Right cardiac atrium (tissue), 5 donors: ENCODE measurements at places on chromosomes 6 and 20. TPM values are rescaled to one million over a fixed set of nuclear protein-coding genes. Genes with fewer than 3 reads are reported as not detected.

DNA sequence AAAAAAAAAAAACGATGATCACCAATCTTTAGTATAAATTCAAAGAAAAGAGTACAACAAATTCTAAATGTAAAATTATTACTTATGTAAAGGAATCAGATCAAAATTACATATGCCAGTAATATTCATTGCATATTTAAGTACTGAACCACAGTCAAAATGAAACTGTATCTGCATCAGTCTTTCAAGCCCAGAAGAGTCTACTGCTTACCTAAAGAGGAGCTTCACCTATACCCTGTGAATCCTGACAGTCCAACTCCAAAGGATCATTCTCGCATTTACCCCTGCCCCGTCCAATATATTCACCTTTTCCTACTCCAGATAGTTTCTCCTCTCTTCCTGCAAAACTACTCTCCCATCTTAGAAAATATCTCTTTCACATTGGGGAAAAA, 9.2 kb downstream of the ATG5 start:
- no peak for DNase-seq

DNA sequence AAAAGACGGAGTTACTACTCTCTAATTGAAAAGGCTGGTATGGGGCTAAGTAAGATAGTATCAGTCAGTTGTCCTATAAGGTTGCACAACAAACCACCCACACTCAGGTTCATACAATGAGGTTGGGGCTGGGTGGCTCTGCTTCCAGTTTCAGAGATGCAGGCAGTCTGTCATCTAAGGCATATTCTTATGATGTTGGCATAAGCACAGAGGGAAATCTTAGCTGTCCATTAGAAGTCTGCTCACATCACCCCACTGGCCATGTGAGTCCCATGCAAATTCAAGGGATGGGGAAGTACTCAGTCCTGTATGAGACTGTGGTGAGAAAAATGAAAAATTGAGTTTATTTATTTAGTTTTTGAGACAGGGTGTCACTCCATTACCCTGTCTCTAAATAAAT, 118.6 kb downstream of the LAMP5 start:
- DNase-seq = no peak

DNA sequence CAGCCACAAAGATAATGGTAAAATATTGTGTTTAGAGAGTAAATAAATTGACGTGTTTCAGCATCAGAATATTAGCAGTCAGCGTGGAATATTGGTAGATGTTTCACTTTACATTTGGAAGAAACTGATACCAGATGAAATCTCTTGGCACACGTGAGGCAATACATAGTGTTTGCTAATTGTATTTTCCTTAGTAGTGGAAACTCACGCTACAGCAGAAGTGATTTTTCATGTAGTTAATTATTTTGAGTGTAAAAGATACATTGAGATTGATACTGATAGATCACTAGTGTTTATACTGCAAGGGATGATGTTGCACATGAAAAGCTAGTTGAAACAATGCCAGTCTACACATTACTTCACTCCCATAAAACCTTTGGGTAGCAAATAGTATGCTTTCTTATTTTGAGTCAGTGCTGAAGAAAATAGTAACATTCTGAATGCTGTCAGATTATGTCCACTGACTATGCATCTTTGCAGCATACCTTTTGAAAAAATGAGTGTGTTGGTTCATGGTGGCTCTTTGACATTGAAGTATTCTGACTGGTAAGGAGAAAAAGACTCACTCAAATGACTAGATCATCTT, 59.3 kb downstream of the CD2AP start:
- no peak for DNase-seq

DNA sequence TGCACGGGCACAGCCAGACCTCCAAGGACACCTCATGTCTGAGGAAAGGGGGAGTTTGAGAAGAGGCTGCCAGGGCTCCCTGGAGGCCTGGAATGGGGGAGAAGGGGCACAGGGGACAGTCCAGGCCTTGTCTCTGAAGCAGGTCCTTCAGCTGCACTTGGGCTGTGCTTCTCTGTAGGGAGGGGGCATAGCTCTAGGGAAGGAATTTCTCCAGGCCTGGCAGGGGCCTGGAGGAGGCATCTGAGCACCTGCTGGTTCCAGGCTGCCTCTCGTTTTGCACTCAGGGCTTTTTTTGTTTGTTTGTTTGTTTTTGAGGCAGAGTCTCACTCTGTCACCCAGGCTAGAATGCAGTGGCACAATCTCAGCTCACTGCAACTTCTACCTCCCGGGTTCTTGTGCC, 67.7 kb downstream of the BCAS4 start:
- DNase-seq = no peak

The SGK2 gene
- total RNA-seq = 2.9 TPM

- peak; percentile 86 for DNase-seq
These were observed 4.3 kb upstream of the PSORS1C2 start for GRCh38 chr6:31143148-31143547.

GRCh38 chr6:137465378-137466009, 28.7 kb downstream of the OLIG3 start:
- no peak for DNase-seq

The PDYN gene
- not detected for total RNA-seq

GRCh38 chr6:137493218-137494038, 766 bp downstream of the OLIG3 start:
- no peak for DNase-seq

The SLC17A1 gene
- not detected for total RNA-seq

The SEL1L2 gene
- total RNA-seq = not detected
